Cortex of kidney (tissue), 1 donor: ENCODE measurements at places on chromosomes 4 and X.

GRCh38 chr4:24720436-24720835 is 74.9 kb upstream of the SOD3 start:
- DNase-seq = no peak

- DNase-seq = no peak
Observed at GRCh38 chr4:174181827-174182226, 101.6 kb downstream of the FBXO8 start.

GRCh38 chr4:141899541-141899940 is 263.2 kb downstream of the IL15 start:
- no peak for DNase-seq

DNA sequence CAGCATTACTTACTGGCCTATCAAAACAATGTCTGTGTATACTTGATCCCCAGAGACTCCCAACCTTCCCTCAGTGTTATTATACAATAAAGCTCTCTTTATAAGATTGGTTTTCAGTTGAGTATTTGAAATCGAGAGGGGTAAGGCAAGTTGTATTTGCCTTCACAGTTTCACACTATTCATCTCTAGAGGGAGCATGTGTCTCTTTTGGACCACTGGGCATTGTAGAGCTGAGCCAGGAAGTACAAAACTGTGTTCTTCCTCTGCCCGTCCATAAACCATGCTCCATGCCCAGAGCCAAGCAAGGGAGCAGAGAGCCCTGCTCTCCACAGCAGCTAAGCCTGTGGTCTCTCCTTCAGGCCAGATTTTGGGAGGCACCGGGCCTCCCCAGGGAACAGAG is 61.5 kb upstream of the HHIP start:
- DNase-seq = no peak

GRCh38 chrX:43876680-43877079 is 5.6 kb downstream of the MAOB start:
- DNase-seq = no peak

GRCh38 chrX:153882086-153882498 is 3.9 kb downstream of the L1CAM start:
- no peak for DNase-seq

GRCh38 chrX:103773445-103773844 is 3.2 kb upstream of the PLP1 start:
- DNase-seq = no peak

- DNase-seq = no peak
Observed at GRCh38 chrX:36867143-36867542, 141.0 kb upstream of the FAM47C start.

- no peak for DNase-seq
Observed at GRCh38 chrX:22163326-22163725, 109.4 kb upstream of the CBLL2 start.

- DNase-seq = no peak
Observed at GRCh38 chrX:27391623-27392022, 71.5 kb downstream of the PPP4R3C start.

DNA sequence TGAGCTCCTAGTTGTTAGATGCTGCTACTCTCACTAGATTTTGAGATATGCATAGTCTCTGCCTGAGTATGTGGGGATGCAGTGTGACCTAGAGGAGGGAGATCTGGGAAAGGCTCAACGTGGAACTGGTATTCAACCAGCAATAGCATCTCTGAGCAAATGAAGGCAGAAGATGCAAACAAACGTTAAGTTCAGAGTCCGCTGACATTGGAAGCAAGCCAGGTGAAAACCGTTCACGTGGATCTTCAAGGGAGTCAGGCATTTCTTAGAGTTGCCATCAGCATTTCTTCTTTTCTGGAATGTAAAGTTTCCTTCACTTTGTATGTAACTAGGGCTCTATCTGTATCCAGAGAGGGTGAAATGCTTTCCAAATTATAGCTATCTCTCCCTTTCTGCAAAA is 59.9 kb downstream of the C4orf51 start:
- no peak for DNase-seq

- DNase-seq = no peak
Observed at GRCh38 chr4:25015012-25015411, 15.7 kb downstream of the LGI2 start.

- no peak for DNase-seq
Observed at GRCh38 chr4:101345596-101346350, 1.6 kb downstream of the PPP3CA start.

DNA sequence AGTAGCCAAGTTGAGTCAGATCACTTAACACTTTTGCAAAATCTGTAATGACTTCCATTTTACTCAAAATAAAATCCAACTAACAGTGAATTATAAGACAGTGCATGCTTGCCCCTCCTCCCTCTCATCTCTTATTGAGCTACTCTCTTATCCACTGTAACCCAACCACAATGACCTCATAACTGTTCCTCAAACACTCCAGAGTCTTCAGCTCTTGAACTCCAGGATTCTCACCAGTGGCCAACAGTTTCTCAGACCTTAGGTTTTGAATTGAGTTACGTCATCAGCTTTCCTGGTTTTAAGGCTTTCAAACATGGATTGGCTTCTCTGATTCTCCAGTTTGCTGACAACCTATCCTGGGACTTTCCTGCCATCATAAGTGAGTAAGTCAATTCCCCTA is 938.3 kb downstream of the RAB28 start:
- no peak for DNase-seq

DNA sequence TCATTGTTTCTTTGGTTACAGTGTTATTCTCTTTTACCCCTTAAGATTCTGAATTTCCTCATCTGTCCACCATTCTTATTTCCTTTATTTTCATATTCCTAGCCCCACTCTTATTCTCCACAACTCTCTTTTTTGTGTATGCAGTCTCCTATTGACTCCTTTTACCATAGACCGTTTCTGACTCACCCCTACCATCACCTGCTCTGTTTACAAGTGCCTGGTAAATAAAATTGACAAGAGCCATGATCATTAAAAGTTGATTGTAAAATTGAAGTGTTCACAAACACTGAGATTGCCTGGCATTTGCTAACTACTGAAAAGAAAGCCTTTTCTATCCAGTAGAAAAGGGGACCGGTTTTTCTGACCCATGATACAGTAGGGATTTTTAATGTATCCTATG is 54.4 kb downstream of the MRPL1 start:
- DNase-seq = no peak

- DNase-seq = no peak
Observed at GRCh38 chr4:79922011-79922410, 151.0 kb downstream of the ANTXR2 start.

- DNase-seq = no peak
Observed at GRCh38 chrX:123704781-123705180, 28.1 kb downstream of the THOC2 start.

DNA sequence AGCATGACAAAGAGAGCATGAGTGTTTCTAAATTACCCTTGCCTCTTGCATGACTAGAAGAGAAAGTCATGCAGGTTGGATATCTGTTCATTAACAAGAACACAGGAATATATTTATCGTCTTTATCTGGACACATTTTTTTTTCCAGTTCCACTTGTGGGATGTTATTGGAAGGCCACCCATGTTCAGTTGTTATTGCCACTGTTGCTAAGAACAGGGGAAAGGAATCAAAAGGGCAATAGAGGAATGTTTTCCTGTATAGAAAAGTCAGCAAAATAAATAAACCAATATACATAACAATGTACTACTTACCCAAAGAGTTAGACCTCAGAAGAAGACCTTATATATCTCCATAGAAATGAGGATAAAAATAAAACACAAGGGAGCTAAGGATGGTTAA is 270.1 kb downstream of the QDPR start:
- DNase-seq = no peak

- no peak for DNase-seq
Observed at GRCh38 chr4:126242679-126243390, 928.1 kb downstream of the FAT4 start.

DNA sequence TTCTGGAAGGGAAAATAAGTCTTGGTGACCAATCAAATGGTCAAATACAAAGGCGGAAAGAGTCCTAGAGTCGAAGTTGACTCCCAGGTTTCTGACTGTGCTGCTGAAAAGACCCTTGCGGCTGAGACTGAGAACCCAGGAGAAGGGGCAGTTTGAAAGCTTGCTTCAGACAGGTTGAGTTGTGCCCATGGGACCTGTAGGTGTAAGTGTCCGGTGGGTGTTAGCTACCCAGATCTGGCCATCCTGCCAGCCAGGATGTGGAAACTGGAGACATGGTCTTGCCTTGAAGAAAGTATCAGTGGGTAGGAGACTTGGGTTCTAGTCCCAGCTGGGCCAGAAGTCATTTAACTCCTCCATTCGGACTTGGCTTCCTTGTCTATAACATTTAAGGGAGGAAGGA is 275.2 kb downstream of the EVC2 start:
- DNase-seq = no peak

GRCh38 chrX:120517936-120518335 is 42.8 kb downstream of the CUL4B start:
- DNase-seq = no peak

DNA sequence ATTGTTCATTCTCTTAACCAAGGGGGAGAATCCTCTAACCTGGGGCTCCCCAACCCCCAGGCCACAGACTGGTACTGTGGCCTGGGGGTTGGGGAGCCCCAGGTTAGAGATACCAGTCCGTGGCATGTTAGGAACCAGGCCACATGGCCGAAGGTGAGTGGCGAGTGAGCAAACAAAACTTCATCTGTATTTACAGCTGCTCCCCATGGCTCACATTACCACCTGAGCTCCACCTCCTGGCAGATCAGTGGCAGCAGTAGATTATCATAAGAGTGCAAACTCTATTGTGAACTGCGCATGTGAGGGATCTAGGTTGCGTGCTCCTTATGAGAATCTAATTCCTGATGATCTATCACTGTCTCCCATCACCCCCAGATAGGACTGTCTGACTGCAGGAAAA is 957.2 kb upstream of the PRKX start:
- DNase-seq = no peak

GRCh38 chr4:130296448-130296847 is 1200.5 kb downstream of the C4orf33 start:
- DNase-seq = no peak

- DNase-seq = no peak
Observed at GRCh38 chr4:137213372-137214173, 318.7 kb downstream of the PCDH18 start.

DNA sequence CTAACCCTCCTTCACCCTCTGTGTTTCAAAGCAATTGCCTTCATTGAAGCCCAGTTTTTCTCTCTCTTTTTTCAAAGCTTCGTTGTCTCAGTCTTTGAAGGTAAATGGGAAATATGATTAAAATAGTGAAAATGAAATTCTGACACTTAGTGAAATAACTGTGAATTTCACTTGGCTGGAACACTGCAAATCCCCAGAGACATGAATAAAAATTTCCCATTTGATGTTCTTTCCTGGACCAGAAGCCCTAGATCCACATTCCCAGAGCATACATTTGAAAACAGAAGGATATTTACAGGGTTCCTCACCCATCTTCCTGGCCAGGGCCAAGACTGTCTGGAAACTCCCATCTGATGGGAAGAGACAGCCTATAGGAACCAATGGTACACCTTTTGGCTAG is 45.0 kb downstream of the SLC2A9 start:
- DNase-seq = no peak

DNA sequence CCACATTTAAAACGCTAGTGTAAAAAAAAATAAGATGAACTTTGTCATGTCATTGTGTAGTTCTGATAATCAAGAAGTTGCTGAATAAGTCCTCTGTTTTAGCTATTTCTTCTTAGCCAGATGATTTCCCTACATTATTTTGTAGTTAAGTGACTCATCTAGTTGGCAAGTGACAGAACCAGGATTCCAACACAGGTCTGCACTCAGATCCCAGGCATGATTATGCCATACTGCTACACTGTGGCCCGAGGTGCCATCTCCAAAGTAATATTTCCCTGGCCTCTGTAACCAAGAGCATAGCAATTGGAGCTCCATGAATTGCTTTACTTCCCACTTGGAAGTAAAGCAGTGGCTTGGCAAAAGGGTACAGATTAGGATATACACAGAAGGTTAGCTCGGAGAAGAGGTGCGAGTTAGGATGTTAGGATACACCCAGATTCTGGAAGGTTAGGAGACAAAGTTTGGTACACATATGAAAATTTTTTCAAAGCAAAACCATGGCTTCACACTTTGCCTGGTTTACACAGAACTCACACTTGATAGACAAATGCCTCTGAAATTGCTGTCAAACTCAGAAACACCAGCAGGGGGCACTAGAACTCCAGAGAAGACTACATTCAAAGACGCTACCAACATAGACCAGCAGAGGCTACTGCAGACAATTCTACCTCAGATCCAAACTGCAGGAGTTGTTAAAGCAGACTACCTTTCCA is 41.4 kb downstream of the SRPX2 start:
- no peak for DNase-seq

GRCh38 chrX:69121321-69122000 is 43.8 kb downstream of the PJA1 start:
- no peak for DNase-seq

- DNase-seq = no peak
Observed at GRCh38 chrX:111349934-111350333, 62.1 kb downstream of the DCX start.

GRCh38 chr4:86359944-86360478 is at the start of gene MAPK10:
MAPK10 (minus strand) TSS chr4:86360053.
- DNase-seq = no peak

DNA sequence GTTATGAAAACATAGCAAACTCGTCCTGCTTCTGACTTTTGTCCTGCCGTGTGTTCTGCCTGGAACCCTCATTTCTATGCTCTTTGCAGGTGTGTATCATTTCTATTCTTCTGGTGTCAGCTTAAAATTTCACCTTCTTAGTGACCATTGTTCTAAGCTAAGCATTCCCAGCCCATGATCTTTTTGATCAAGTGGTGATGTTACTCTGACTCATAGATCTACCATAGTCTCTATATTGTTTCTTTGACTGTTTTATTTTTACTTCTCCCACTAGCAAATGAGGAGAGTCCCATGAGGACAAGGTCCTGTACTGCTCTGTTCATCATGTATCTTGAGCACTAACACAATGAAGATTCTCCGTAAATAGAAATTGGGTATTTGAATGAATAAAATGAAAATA is 14.1 kb upstream of the CXCL6 start:
- no peak for DNase-seq

GRCh38 chr4:48196758-48197504 is 62.9 kb upstream of the TXK start:
- DNase-seq = no peak

GRCh38 chr4:33025236-33025635 is 2305.1 kb downstream of the PCDH7 start:
- no peak for DNase-seq

DNA sequence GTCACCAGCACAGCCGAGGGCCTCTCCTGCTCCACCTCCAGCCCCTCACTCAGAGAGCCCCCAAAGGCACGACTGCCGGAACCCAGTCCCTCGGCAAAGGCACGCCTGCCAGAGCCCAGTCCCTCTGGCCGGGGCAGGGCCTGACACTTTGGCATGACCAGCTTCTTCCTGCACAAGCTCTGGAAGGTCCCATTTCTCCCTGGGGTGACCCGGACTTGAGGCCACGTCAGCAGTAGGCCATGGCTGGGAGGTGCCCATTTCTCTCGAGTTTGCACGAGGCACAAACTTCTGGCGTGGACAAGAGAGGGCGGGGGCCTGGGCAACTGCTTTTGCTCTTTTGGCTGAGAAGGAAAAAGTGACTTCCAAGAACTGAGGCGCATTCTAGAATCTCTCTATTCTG is 62.2 kb upstream of the GPR78 start:
- DNase-seq = no peak

DNA sequence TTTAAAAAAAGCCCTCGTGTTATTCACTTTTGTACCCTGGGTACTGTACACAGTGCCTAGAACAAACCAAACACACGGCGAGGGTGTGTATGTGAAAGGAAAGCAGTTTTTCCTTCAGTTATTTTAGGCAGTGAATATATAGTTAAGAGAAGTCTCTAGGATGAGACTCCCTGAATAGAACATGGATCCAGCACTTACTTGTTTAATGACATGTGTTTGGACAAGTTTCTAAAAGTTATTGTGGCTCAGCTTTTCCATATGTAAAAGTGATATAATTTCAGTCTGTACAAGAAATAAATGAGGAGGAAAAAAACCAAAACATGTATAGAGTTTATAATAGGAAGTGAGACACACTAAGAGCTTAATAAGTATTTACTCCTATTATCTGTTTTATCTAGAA is 273.2 kb downstream of the ADGRL3 start:
- no peak for DNase-seq
